ENCODE measurements at places on chromosomes 12 and 14. TPM values are rescaled to one million over a fixed set of nuclear protein-coding genes. Genes with fewer than 3 reads are reported as not detected.

Gene STYK1
- total RNA-seq, result 7.4 TPM

Gene NPAS3
- not detected for total RNA-seq

Gene B4GALNT3
- total RNA-seq, result 30.8 TPM

Gene MON2
- total RNA-seq, result 8.5 TPM

Gene MEG3
- total RNA-seq, result not detected

Gene ENDOU
- total RNA-seq, result not detected

Gene ANO4
- not detected for total RNA-seq

DNA sequence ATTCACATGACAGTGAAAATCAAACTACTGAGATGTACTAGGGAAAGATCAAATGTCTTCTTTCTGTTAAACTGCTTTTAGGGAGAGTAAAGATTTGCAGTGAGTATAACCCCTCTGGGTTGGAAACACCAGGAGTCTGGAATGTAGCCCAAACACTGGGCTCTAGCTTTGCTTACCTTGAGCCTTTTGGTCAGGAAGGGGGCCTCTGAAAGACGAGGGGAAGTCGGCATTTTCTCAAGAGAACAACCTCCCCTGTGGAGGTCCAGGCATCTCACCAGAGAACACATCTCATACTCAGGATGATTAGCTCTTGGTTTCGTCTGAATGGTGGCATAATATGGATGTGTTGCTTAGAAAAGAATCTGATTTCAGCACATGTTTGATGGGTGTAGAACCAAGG is 169.0 kb downstream of the ZFP36L1 start:
- no peak for DNase-seq

GRCh38 chr12:15118955-15119354 is 102.3 kb downstream of the RERG start:
- no peak for DNase-seq

DNA sequence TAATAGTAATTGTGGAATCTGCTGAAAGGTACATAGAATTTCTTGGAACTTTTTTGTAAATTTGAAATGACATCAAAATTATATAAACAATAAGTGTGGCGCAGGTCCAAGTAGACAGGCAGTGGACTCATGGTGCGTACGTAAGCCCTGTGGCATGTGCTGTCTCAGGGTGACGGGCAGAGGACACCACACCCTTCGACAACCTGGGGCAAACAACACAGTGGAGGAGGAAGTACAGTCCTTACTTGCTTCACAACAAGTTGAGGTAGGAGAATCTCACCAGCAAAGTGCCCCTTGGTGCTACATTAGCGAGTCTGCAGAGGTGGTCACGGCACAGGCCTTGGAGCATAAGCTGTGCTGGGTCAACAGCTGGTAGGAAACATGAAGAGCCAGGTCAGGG is 180.9 kb downstream of the AEBP2 start:
- DNase-seq, result peak; percentile 12

GRCh38 chr14:89521988-89522387 is 105.0 kb upstream of the FOXN3 start:
- no peak for DNase-seq

DNA sequence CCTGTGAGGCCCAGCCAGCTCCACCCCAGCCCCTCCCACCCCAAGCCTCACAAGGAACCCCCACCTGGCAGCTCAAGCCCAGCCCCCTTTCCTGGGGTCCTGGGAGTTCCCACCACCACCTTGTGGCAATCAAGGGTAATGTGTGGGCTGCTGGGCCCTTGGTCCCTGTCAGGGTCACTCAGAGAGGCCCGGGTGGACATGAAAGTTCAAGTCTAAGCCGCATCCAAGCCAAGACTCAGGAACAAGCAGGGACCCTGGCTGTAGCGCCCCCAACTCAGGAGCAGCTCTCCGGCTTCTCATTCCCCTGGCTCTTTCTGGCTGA is 106.4 kb upstream of the C14orf180 start:
- DNase-seq, result no peak

- DNase-seq, result no peak
Measured at GRCh38 chr14:78170203-78170602, at the start of gene NRXN3. NRXN3 (plus strand) TSS chr14:78170373; CDS start chr14:78243094, 72,721 bp downstream.

DNA sequence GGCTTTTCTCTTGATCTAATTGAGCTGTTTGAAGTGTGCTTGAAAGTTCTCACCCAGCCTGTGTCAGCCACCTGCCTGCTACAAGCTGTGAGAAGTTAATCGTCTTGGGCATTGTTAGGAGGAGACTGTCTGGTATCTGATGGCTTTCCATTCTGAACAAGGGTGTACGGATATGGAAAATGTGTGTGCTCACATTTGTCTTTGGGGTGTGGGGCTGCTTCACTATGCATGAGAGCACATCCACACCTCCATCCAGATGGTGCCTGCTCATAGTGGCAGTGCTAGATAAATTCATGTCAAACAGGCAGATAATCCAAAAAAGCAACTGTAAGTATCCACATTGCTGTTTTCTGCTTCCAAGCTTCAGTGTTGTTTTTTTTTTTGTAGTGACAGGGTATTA is 462.2 kb downstream of the DIO2 start:
- no peak for DNase-seq

DNA sequence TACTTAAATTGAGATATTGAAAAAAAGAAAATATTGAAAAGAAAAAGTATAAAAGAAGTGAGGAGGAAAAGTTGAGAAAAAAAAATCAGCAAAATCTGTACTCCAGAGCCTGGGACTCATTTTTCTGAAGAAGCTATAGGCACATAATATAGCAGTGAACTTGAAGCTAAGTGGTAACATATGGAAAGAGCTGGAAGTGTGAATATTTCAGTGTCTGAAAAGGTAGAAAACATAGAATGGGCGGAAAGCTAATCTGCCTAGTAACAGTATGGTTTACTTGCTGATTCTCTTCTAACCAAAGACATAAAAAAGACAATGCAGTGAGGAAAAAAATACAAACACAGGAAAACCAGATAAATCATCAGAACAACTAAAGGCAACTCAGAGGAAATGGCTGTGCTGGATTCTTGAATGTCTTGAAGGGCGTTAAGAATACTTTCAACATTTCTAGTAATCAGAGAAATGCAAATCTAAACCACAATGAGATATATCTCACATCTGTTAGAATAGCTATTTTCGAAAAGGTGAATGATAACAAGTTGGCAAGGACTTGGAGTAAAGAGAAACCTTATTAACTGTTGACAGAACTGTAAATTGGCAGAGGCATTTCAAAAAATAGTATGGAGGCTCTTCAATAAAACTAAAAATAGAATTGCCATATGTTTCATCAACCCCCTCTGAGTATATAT is 784.6 kb downstream of the LRFN5 start:
- no peak for DNase-seq

DNA sequence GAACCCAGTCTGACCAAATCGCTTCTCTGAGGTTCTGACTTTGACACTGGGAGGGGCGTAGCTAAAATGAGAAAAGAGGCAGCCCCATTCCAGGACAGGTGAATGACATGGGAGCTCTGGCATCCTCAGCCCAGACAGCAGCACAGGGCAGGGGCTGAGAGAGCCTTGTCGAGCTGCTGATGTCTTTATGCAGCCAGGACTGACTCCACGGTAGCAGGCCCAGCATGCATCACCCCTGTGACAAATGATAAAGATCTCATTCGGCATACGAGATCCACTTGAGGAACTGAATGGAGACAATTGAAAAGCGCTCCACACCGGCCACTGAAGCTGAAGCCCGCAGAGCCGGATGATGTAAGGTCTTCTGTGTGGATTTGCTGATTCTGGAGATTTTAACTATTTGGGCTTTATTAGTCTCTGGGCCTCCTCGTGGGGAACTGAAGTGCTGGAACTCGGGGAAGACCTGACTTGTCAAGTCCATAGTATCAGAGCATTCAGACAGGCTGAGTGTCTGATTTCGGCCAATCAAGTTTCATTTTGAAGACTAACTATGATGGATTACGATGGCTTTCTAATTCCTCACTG is 56.9 kb upstream of the MAP1LC3B2 start:
- DNase-seq, result no peak

DNA sequence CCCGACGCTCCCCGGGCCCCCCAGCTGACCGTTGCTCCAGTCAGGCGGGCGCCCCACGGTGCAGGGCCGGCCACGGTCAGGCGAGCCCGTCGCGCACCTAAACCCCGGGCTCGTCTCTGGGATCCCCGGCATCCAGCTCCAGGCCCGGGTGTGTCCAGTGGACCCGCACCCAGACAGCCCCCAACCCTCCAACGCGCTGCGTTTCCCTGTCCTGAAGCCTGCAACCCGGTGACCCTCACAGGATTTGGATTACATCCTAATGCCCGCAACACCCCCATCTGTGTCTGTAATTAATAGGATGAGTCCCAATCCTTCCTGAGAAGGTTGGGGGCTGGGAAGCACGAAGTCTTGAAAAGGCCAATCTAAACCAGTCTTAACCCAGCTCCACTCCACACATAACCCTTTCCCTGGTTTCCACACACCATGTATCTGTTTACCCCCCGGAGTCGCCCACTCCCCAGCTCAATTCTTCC is 10.4 kb downstream of the CPNE6 start:
- no peak for DNase-seq

DNA sequence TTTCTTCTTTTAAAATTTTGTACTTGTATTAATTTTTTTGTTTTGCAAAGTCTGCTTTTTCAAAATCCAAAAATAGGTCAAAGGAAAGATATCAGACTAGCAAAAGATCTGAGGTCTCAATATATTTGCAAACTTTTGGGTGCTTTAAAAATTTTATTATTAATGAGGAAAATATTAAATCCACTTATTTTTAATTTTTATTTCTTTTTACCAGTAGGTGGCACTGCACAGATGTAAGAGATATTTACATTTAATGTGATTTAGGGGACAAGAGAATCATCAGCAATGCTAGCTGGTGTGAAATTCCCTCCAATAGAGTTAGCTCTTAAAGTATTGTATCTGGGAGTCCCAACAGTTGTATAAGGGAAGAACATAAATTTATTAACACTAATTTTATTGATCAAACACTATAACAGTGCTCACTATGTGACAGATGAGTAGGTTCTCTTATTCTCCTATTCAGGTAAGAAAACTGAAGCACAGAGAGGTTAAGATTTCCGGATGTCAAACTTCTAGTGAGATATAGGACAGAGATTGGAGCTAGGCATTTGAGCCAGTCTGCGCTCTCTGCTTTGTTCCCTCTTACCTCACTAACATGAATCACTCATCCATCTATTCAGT is 30.5 kb downstream of the ALX1 start:
- peak; percentile 30 for DNase-seq

GRCh38 chr12:101107032-101107763 is 102.8 kb downstream of the SLC5A8 start:
- no peak for DNase-seq

DNA sequence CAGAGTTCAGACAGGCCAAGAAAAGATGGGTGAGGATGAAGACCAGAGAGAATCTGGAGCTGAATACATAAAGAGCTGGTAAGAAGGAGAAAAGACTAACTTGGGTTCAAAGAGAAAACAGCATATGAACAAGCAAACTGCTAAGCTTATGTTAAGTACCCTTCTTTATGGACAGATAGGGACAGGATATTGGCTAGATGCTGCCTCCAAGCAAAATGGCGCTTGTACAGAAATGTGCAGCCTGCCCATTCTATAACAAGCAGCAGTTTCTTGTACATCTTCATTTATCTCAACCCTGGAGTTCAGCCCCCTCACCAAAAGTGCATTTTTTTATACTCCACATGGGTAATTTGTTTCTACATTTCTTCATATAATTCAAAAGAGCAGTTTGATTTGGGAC is 184.5 kb downstream of the RMST start:
- no peak for DNase-seq

- DNase-seq, result no peak
Measured at GRCh38 chr12:101010896-101011295, 199.1 kb downstream of the SLC5A8 start.

- no peak for DNase-seq
Measured at GRCh38 chr12:112928978-112929377, 9.3 kb upstream of the OAS3 start.

DNA sequence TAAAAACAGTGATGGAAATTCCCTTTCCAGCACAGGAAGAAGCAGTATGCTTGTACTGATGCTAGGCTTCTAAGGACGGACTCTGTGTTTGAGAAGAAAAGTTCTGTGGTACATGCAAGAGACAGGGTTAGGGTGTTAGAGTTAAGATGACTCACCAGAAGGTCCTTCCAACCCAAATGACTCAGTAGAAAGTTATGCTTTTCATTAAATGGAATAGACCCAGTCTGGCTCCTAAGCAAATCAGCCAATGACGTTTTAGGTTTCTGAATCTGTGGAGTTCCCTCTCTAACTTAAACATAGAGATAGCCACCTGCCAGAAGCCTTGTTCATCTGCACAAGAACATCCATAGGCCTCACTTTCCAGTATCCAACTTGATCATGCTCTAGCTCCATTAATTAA is 5.7 kb downstream of the PTHLH start:
- peak; percentile 83 for DNase-seq

GRCh38 chr12:71787580-71787979 is 32.9 kb downstream of the RAB21 start:
- DNase-seq, result no peak

DNA sequence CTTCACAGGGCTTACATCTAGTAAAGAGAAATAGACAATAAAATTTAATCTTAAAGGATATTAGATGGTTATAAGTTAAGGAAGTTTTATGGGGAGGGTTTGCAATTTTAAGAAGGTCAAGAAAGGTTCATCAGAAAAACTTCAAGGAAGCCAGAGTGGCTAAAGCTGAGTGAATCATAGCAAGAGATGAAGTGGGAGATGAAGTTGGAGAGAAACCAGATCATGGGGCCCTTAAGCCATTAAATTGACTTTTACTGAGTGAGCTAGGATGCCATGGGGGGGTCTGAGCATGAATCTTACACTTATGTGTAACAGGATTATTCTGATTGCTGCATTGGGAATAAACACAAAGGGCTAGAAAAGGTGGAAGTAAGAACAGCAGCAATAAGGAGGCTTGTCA is 189.2 kb downstream of the LRIG3 start:
- no peak for DNase-seq

- no peak for DNase-seq
Measured at GRCh38 chr14:104941508-104942365, 17.1 kb downstream of the PLD4 start.

DNA sequence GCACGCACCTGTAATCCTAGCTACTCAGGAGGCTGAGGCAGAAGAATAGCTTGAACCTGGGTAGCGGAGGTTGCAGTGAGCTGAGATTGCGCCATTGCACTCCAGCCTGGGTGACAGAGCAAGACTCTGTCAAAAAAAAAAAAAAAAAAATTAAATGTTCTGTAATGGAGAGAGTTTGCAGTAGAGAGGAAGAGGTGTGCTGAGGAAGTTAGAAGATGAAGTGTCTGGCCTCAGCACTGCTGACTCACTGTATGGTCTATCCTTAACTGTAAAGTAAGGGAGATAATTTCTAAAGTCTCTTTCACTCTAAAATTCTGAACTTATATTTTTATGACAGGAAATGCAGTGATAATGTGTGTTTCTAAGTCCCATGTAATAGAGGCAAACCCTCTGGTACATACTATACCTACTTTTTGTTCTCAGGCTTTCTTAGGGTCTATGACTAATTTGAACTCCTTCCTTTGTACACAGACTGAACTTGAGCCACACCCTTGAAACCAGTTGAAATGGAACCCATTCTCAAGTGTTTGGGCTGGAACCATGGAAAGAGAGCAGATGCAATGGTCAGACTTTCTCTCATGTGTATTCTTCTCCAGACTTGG is 278.1 kb upstream of the FAR2 start:
- no peak for DNase-seq

DNA sequence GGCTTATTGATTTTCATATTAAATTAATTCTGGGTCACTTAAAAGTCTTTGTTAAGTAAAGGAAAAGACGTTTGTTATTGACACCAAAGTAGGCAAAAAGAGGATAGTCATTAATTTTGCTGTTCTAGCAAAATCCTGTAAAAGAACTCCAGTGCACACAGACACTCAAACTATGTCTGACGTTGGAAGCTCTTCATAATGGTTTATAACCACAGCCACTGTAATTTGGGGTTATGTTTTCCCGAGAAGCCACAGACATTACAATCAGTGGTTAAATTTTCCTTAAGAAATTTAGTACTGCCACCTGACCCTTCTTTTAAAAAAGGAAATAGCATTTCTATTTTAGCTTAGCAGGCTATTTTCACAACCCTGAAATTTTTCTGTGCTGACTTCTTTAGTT is 267.5 kb downstream of the CCDC91 start:
- no peak for DNase-seq

All from HT-29 (cell line).